ENCODE measurements at places on chromosomes 7 and 10.

- DNase-seq = no peak
These were observed at the start of gene LMOD2 for GRCh38 chr7:123655614-123656013. Gene LMOD2 (plus strand): TSS chr7:123655866. CDS start chr7:123655964, 98 bp downstream.

- DNase-seq = no peak
These were observed 1.9 kb downstream of the MIOS start for GRCh38 chr7:7568553-7568952.

DNA sequence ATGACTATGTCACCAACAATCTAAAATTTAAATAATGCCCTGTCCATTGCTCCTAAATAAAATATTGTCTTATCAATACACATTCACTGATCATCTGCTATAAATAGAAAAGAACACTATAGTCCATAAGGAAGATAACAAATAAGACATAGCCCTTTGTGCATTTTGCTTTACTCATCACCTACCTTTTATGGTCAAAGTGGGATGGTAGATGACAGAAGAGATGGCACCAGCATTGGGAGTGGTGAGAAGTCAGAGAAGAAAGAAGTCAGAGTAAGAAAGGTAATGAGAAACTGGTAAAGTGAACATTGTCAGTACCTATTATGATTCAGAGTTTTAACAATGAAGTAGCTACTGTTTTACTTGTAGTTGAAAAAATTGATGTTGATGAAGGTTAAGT, 31.1 kb downstream of the SEMA3E start:
- no peak for DNase-seq

DNA sequence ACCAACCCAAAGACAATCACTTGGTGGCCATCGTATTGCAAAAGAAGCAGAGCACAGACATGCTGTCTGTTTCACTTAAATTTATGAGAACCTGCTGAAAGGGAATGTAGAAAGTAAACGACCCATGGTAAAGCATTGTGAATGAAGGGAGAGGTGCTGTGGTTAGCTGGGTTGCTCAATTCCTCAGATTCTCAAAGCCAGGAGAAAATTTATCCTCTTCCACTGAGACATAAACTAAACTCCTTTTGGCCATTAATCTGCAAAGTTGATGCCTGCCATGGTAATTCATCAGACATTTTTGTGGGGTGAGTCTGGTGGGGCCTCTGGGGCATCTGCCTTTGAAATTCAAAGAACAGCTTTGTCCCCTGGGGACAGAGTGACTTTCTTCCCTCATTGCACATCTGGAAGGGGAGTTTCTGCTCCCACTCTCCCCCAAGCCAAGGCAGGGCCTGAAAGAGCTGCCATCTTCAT, 951.0 kb downstream of the LRMDA start:
- DNase-seq = no peak

GRCh38 chr10:11215471-11215870, 197.8 kb downstream of the CELF2 start:
- DNase-seq = no peak

DNA sequence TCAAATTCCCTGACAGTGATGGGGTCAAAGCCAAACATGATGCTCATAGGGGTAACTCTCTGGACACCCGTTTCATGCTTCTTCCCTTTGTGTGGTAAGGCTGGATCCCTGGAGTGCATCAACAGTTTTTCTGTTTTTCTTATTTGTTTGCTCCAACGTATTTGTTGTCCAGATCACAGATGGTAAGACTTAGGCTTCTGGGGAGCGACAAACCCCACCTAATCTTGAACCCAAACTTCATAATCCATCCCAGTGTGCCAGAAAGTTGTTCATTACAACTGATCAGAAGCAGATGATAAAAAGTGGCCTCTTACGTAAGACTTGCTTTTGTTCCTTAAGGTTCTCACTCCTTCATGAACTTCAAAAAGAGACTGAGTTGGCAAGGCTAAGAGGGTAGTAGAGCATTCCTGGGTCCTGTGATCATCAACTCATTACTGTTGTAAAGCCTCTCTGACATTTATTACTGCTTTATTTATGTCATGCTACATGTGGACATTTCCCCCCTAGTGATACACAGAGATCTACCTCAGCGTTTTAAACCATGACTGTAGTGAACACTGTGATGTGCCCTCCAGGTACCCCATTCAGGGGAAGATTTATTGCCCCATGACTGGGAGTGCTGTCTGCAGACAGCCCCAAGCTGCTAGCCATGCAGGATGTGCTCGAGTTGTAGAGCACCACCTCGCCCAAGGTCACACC, 125.6 kb downstream of the CCDC71L start:
- DNase-seq = no peak

DNA sequence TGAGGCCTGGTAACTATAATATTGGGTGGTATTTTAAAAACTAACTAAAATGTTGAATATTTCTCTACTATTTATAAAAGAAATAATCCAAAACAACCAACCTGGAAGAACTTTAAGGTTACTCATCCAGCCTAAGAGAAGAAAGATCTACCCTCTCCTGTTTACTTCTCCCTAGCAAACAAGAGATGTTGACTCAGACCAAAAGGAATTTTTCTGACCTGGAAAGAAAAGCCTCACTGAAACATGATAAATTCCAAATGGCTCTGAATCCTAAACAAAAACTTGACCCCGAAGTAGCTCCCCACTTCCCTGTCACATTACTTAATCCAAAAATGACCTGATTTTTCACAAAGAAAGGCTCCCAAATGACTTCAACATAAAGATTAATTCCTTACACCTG, 101.2 kb downstream of the PARD3 start:
- no peak for DNase-seq

GRCh38 chr7:37110660-37111424, 337.8 kb downstream of the ELMO1 start:
- no peak for DNase-seq

DNA sequence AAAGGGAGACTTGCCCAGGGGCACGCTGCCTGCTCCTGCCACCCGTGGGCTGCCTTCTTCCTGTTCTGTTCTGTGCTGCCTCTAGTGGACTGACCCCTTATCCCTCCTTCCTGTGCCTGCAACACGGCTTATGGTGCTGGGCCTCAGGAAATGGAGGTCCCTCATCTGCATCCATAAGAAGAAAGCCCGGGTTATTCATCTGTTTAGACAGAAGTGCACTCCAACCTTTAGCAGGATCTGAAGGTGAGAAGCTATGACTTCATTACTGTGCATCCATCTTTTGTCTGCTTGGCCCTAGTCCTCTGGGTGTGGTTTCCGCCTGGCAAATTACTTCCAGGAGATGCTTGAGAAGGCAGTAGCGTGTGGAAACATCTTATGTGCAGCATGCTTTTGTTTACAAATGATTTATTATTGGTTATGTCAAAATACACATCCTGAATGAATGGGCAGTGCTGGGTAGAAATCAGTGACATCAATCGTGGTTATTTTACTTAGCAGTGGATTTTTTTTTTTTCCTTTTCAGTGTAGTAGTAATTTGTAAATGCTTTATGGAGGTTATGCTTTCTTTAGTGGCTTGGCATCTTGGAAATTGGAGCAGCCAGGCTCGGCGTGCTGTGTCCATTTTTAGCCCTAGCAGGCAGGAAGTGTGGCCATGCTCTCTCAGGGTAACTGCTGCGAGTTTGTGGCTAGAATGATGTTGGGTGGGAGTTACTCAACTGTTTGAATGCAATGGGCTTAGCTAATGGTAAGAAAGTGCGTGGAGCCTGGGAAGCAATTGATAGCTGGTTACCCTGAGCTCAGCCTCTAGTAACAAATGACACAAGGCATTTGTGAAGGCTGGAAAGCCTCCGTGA, 12.7 kb downstream of the PTPRE start:
- DNase-seq = no peak

GRCh38 chr7:158395780-158396278, 191.8 kb downstream of the PTPRN2 start:
- no peak for DNase-seq

DNA sequence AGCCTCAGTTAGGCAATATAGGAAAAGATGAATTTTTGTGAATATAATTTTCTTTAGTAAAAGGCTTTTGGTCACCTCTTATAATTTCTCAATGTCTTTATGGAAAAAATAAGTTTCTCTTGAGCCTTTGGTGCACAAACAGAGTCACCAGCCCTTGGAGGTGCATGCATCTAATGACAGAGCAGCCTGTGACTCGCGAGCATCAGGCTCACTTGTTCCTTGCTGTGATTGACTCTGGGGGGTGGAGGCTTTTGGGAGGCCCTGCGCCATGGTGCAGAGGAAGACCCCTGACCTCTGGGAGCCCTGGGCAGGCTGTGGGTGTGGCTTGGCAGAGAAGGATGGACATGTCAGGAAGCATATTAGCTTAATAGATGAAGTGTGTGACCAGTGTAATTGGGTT, 60.2 kb downstream of the FIGNL1 start:
- DNase-seq = no peak

GRCh38 chr10:22652988-22653481, 61.3 kb downstream of the PIP4K2A start:
- no peak for DNase-seq

DNA sequence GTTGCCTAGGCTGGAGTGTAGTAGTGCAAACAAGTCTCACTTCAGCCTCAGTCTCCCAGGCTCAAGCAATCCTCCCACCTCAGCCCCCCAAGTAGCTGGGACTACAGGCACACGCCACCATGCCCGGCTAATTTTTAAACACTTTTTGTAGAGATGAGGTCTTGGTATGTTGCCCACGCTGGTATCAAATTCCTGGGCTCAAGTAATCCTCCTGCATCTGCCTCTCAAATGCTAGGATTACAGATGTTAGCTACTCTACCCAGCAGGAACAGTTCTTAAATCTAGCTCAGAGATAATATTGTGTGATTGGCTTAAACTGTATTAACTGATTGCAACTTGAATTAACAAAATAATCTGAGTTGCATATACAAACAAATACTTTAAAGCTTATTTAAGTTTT, 82.9 kb downstream of the CDK14 start:
- no peak for DNase-seq

DNA sequence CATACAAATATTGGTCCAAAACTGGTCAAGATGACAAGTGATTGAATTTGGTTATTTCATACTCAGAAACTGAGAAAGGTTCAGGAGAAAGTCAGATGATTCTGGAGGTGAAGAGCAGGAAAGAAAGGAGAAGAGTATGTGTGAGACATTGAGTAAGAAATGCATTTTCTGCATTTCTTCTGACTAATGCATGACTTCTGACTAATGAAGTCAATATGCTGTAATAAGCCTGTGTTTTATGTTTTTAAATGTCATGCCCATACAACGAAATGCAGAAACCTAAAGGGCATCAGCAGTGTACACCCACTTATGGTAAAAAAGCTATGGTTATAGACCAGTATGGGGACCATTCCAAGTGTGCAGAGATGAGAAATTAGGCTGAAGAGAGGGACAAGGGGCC, 1227.8 kb upstream of the SORCS1 start:
- DNase-seq = no peak

- DNase-seq = peak; percentile 79
These were observed 65.9 kb downstream of the GOLGA7B start for GRCh38 chr10:97915346-97916131.

GRCh38 chr10:127552446-127552845, 3.3 kb downstream of the NPS start:
- DNase-seq = no peak

GRCh38 chr7:31783221-31783620, 96.2 kb downstream of the PPP1R17 start:
- no peak for DNase-seq

DNA sequence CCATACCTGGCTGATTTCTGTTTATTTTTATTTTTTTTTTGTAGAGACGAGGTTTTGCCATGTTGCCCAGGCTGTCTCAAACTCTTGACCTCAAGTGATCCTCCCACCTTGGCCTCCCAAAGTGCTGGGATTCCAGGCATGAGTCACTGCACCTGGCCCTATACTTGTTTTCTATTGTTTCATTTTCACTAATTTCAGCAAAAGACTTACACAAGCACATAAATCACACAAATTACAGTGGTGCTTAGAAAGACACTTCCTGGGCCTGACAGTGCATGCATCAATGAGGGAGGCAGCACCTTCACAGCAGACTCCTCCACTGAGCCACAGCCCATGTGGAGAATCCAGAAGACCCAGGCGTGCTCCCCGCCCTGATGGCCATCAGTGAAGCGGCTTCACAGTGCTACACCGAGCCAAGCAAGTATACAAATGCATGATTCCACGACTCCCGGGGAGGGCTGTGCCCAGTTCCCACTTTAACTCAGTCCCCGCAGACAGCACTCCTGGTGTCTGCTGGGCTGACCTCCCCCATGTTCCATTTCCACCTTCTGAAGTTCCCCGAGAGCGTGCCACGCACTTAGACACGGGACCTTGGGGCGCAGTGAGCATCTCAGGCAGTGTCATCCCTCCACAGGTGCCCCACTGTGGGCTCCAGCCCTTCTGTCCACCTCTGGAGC, 20.6 kb downstream of the PITRM1 start:
- DNase-seq = no peak

- DNase-seq = no peak
These were observed 730 bp downstream of the LARP4B start for GRCh38 chr10:930625-931325.

DNA sequence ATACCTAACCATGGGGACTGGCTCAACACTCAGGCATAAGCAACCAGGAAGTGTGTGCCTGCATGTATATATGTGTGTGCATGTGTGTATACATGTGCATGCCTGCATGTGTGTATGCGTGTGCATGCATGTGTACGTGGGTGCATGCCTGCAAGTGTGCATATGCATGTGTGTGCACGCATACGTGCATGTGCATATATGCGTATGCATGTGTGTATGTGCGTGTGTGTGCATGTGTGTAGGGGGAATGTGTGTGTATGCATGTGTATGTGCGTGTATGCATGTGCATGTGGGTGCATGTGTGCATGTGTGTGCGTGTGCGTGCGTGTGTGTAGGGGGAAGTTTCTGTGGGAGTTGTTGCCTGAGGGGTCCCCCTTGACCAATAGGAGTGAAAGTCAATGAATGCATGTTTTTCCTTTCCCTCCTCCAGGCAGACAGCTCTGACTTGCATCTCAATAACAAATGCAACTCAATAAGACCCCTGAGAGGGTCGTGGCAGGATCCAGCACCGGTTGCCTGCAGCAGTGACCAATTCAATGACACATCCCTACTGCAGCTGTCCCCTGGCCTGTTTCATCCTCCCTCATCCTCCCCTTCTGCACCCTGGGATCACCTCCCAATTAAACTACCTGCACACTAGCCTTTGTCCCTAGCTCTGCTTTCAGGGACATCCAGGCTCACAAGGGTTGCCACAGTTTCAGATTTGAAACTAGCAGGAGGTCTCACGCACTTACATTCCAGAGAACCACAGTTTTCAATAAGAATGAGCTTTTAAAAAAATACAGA, 27.0 kb upstream of the FZD8 start:
- DNase-seq = no peak

DNA sequence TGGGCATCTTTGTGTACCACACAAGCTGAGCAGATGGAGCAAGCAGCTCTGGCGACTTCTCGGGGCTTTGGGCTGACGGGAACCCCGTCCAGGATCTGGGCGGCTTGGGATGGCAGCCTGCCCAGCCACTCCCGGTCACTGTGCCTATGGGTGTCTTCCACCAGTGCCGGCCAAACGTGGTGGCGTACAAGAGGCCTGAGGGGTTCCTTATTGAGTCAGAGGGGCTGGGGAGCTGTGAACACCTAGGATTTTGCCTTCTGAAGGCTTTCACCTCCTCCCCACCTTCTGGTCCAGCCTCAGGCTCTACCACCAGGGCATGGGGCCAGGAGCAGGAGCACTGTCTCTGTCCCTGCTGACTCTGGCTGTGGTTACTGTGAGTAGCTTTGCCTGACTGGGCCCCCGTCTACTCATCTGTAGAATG, 71.8 kb upstream of the PPIF start:
- DNase-seq = no peak
